ENCODE measurements at places on chromosomes 16 and 17.

- no peak for DNase-seq
These were observed 9.6 kb upstream of the CES1 start for GRCh38 chr16:55842369-55843104.

DNA sequence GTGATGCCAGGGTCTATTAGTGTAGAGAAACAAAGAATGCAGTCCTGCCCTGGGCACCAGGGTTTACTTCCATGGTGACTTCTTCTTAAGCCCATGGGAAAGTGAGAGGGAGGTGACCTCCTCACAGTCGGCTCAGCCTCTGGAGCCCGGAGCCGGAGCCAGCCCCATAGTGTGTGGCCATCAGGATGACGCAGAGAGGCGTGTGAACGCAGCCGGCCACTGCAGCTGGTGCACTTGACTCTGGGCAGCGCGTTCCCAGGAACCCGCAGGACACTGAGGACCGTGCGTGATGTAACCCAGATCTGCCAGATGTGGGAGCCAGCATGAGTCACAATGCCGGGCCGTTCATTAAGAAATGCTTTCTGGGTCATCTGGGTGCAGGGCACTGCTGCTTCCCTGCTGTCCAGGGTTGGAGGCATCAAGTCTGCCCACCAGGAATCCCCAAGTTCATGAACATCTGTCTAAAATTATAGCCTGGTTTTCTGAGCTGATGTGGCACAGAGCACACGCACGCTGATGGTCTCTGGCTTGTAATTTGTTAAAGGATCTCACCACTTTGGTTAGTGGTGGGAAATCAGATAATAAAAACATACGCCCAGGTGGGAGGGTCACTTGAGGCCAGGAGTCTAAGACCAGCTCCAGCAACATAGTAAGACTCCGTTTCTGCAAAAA, 114.1 kb downstream of the PITPNC1 start:
- peak; percentile 57 for DNase-seq

- DNase-seq: no peak
These were observed 123.7 kb upstream of the HS3ST3A1 start for GRCh38 chr17:13725288-13725990.

- no peak for DNase-seq
These were observed 5.0 kb upstream of the SDR42E1 start for GRCh38 chr16:82016263-82016662.

DNA sequence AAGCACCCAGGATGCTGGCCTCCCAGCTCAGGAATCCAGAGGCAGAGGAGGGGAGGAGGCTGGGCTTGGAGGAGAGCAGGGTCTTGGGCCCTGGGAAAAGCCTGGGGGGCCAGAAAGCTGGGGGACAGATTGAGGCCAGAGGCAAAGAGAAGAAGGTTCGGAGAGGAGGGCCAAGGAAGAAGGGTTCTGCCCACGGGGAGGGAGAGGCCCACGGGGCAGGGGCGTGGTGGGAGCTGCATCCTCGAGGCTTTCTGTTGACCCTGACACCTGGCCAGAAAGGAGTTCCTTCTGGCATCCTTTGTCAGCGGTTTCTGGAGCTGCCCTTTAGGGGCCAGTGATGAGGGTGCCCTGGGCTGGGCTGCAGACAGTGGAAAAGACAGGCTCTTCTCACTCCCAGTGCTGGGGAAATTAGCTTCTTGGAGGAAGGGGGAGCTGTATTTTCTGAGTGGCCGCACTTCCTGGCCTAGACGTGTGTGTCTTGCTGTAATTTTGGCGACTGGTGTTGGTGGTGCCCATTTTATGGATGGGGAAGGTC, 308.7 kb downstream of the SEC14L1 start:
- no peak for DNase-seq

- DNase-seq: no peak
These were observed 19.4 kb downstream of the GNGT2 start for GRCh38 chr17:49190932-49191331.

DNA sequence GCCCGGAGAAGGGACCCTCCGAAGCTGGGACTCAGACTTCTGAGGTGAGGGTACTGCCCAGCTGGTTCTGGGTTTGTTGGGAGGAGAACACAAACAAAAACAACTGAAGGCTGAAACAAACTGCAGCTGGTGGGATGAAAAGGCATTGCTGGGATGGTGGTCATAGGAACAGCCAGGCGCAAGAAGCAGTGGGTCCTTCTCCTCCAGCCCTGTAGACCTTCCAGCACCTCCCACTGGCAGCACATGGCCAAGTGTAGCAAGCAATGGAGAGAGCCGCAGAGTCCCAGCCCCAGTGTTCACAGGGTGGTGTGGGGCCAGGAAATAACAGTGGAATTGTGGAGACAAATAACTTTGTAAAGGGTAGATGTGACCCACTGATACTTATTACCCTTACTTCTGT, 48.7 kb upstream of the FOXJ1 start:
- no peak for DNase-seq

DNA sequence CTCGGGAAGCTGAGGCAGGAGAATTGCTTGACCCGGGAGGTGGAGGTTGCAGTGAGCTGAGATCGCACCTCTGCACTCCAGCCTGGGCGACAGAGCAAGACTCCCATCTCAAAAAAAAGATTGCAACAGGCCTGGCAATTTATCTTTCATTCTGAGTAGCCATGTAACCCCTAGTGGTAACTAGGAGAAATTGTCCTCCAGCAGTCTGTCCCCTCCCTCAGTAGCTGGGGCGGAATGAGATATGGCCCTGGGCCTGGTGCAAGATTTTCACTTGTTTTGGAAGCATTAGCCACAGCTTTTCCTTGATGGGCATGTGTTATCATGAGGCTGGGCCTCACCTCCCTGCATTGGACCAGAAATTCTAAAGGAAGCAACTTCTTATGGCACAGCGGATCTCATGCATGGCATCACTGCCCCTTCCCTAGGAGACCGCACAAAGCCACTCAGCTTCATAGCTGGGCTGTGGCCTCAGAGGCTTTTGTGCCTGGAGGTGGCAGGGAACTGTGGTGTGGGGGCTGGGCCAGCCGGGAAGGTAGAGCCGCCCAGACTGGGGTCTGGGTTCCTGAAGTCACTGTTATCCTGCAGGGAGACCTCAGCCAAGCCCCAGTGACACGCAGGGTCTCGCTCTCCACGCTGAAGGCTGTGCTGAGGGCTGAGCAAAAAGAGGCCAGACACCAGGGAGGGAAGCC, 13.4 kb downstream of the NATD1 start:
- peak; percentile 85 for DNase-seq

DNA sequence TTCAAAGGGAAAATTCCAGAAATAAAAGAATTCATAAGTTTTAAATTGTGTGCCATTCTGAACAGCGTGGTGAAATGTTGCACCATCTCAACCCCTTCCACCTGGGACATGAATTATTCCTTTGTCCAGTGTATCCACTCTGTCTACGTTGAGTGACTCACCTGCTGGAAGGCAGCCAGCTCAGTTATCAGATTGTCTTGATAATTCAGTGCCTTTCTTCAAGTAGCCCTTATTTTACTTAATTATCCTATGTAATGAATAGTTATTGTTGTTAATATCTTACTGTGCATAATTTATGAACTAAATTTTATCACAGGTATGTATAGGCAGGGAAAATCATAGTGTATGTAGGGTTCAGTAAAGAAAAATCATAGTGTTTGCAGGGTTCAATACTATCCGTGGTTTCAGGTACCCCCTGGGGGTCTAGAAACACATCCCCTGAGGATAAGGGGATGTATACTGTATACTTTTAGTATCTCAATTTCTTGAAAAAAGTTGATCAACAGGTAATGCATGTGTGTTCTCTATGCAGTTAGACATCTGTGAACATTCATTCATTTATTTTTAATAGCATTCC, 7.7 kb upstream of the PCTP start:
- DNase-seq: no peak

- no peak for DNase-seq
These were observed 724 bp downstream of the GAA start for GRCh38 chr17:80101946-80102663.

- no peak for DNase-seq
These were observed 24.5 kb upstream of the HS3ST2 start for GRCh38 chr16:22789281-22789945.

GRCh38 chr17:14972844-14973243, 292.3 kb downstream of the PMP22 start:
- DNase-seq: no peak

DNA sequence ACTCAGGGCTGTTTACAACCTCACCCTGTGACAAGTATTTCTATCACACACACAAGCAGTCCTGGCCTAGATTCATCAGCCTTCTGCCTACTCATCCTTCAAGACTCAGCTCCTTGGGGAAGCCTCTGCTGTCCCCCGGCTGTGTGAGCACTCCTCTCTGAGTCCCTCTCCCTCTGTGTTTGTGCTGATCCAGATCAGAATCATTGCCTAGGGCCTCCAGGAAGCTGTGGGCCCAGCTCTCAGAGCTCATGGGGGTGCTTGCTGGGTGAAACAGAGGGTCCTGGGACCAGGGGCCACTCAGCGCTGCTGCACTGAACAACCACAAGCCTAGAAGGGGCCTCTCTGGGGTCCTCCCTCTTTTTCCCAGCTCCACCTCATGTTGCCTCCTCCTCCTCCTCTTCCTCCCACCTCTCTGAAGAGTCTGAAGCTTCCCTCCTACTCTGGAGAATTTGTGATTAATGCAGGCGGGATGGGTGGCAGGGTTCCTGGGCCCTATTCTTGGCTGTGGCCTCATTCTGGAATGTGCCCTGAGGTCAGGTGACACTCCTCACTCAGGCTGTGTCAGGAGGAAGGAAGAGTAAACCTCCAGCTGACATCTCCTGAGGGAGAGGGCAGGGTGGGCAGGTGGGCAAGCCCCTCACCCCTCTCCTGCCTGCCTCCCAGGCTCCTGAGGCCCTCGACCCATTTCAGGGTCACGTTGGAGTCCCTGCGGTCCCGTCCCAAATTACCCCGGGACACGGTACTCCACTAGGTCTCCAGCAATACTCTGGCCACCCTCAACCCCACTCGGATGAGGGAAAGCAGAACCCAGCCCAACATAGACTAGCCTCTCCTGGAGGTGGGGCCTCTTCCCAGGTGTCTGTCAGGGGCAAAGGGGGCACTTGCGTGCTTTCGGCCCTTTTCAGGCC, 10.1 kb downstream of the WFIKKN2 start:
- no peak for DNase-seq

DNA sequence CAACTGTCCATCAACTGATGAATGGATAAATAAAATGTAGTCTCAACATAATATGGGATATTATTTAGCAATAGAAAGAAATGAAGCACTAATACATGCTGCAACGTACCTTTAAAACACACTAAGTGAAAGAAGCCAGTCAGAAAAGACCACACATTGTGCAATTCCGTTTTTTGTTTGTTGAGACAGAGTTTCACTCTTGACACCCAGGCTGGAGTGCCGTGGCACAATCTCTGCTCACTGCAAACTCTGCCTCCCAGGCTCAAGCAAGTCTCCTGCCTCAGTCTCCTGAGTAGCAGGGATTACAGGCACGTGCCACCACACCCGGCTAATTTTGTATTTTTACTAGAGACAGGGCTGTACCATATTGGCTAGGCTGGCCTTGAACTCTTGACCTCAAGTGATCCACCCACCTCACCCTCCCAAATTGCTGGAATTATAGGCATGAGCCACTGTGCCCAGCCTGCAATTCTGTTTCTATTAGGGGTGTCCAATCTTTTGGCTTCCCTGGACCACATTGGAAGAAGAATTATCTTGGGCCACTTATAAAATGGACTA, 40.1 kb downstream of the SCNN1B start:
- DNase-seq: no peak

GRCh38 chr17:11438673-11439072, 159.6 kb upstream of the DNAH9 start:
- DNase-seq: no peak

- no peak for DNase-seq
These were observed 14.0 kb downstream of the SRR start for GRCh38 chr17:2317796-2318195.

- DNase-seq: no peak
These were observed 385.2 kb downstream of the CDH13 start for GRCh38 chr16:83011939-83012338.

DNA sequence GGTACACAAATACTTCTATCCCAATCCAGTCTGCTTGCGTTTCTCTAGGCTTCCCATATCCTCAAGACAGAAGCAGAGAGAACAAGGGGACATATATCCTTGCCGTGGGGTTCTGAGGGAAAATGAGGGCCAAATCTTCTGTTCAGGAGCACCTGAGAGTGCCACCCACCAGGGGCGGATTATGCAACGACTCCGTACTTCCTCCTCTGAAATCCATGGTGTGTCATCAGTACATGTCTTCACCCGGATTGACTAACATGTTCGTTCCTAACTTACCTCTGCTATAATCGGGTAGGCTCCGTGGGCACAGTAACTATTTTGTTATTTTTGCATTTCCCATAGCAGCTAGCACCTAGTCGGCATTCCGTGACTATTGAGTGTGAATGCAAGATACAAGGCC, 7.8 kb upstream of the ZNF200 start:
- DNase-seq: no peak

DNA sequence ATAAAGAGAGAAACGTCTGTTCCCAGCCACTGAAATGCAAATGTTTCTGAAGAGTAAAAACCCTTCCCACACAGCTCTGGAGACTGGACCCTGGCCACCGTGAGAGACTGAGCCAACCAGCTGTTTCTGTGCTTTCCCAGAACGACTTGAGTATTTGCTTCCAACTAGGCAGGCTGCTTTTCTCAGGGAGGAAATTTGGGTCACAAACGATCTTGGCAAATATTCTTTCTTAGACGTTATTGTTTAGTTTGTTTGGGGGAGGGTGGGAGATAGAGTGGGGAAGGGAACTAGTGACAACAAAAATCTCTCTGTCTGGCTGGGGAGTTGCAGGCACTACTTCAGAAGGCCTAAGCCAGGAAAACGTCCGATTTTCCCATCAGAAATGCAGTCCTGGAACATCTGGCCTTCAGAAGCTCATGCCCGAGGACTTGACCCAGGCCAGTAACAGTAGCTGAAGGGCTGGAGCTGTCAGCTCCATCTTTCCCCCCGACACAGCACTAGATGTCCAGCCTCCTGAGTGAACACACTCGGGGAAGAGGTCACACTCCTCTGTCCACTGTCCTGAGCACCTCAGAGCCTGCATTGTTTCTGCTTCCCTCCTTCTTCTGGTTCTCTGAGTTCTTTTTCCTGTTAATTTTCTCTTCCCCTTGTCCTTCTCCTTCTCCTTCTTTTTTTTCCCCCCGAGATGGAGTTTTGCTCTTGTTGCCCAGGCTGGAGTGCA, 4.0 kb downstream of the CCDC92B start:
- DNase-seq: peak; percentile 60

DNA sequence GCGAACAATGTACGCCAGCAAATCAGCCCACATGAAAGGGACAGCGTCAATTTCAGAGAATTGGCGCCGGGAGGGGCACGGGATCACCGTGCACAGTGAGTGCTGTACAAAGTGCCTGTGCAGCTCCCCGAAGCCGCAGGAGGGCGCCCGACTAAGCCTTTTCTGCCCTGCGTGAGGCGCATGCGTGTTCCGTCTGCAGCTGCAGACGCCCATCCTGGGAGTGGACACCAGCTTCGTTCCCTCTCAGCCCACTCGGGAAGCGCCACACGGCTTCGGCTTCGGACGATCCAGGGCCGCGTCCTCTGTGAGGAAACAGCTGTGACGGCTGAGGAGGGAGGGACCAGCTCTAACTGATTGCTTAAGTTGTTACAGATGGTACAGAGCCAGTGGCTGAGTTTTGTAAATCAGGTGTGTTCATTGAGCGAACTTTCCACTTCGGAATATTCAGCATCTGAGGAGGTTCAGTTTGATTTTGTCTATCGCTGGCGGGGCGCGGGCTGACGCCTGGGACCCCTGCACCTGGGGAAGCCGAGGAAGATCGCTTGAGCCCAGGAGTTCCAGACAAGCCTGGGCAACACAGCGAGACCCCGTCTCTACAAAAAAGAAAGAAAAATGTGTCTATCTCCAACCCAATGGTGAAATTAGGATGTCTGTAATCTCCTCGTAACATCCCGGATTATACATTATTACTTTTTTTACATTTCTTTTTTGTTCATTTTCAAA, 15.4 kb upstream of the ZNF287 start:
- DNase-seq: peak; percentile 95

Measured in posterior cingulate gyrus (tissue), 11 donors.